Vagina (tissue), 2 donors: ENCODE measurements at places on chromosomes 12 and 14.

- no peak for DNase-seq
Measured at GRCh38 chr14:38662781-38663180, 406.9 kb upstream of the CLEC14A start.

DNA sequence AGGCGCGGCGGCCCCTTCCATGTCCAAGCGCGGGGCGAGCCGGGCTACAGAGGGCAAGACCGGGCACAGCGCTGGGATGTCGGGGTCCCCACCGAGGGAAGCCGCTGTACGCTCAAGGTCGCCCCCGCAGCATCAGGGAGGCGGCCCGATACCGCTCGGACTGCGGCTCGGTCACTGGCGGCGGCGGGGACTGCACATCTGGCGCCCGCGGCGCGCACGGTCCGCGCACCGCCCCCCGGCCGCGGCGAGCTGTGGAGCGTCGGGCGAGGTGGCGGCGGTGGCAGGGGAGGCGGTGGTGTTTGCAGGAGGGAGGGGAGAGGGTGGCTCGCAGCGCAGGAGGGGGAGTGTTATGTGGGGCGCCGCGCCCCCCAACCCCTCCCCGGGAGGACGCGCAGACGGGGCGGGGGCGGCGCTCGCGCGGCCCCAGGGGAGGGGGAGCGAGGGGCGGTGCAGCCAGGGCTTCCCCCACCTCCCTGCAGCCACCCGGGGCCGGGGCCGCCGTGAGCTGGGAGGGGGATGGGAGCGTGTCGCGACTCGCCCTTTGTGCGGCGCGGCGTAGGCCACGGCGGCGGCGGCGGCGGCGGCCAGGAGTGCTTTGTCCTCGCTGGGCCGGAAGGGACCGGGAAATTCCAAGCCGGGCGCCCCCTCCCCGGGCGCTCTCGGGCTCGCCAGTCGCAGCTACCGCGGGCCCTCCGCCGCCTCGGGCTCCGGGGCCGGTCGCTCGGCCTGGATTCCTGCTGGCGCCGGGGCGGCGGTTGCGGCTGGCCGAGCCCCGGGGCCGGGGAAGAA, at the start of gene NUAK1:
Gene NUAK1 (minus strand): TSS at position 322 of the 789 bp plus-strand sequence. CDS start 301 bp downstream, at position 21.
- no peak for DNase-seq

DNA sequence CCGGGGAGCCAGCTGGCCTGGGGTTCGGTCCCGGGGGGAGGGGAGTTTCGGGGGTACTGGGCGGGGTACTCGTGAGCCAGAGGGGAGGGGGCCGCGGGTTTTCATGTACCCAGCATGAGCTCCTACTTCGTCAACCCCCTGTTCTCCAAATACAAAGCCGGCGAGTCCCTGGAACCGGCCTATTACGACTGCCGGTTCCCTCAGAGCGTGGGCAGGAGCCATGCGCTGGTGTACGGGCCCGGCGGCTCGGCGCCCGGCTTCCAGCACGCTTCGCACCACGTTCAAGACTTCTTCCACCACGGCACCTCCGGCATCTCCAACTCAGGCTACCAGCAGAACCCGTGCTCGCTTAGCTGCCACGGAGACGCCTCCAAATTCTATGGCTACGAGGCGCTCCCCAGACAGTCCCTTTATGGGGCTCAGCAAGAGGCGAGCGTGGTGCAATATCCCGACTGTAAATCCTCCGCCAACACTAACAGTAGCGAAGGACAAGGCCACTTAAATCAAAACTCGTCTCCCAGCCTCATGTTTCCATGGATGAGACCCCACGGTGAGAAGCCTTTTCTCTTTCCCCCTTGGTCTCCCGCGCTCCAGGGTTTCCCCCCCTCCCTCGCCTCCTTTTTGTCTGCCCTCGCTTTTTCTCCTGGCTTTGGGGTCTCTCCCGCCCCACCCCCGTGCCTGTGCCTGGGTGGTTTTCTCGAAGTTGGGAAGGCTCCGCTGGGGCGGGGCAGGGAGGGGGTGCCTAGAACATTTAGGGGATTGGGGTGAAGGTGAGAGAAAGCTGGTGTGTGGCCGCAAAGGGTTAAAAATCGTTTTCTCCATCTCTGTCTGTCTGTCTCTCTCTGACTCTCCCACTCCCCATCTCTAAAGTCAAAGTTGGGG, 627 bp downstream of the HOXC8 start:
- DNase-seq = no peak

DNA sequence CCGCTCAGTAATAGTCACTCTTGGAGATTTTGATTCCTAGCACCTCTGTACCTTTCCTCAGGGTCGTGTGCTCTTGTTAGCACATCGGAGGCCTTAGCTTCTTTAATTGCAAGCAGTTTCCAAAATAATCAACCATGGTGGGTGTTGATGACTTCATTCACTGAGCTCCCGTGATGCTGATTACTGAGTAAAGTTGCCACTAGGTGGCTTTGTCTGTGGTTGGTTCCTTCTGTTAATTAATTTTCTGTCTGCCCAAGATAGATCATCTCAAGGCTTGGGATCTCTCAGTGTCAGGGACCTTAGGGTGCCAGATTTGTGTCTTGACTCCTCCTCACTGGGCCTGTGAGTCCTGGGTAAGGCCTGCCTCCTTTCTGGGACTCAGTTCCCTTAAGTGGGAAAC, 54.3 kb downstream of the PTPN11 start:
- DNase-seq = no peak

DNA sequence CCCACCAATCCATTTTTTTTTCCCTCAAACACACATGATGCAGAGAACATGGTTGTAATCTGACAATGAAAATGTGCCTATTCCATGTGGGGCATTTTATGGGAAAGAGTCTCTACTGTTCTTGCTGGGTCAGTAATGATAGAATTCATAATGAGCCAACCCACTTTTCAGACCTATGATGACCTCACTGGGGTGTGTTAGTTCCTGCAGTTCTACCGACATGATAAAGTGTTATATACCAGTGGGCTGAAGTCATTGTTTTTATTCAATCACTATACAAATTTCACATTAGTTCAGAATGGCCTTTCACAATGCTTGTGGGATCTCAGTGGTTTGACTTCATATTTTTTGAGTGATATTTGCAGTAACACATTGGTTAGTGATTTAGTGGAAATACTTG, 47.5 kb downstream of the PPFIBP1 start:
- DNase-seq = no peak

GRCh38 chr12:98275131-98275475, 240.3 kb upstream of the TMPO start:
- no peak for DNase-seq

- no peak for DNase-seq
Measured at GRCh38 chr12:110270125-110270962, 10.7 kb upstream of the ATP2A2 start.

DNA sequence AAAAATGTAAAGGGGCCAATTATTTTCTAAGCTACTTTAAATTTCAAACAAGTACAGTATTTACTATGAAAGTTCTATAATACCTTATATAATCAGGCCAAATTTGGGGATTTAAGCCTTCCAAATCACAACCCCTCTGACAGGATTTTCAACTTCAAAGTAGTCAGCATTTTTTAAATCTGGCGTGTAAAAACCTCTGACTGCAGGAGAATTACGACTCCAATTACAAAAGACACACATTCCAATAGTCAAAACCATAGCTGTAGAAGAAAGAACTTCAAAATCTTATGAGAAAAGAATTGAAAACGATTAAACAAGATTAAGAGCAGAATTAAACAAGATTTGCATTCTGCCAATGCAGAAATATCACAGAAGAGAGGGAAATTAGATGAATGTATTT, 12.7 kb downstream of the OSBPL8 start:
- no peak for DNase-seq

DNA sequence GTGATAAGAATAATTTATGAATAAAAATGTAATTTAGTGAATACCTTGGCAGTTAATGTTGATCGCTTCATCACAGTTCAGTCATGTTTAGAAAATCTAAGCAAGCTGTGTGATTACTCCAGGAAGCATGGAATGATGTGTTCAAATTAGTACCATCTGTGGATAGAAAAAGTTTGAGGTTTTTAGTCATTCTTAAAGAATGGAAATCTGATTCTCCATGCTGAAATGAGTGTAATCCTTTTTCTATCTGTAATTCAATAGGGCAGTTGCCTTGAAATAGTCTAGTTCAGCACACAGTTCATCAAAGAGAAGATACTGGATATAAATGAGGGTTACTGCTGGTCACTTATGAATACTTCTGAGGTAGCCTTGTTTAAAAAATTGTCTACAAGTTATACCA, 127.2 kb upstream of the MYF6 start:
- DNase-seq = no peak

- DNase-seq = no peak
Measured at GRCh38 chr12:122012184-122012583, 9.5 kb upstream of the BCL7A start.

GRCh38 chr12:100926669-100927248, 132.2 kb downstream of the ANO4 start:
- no peak for DNase-seq
